ENCODE measurements at places on chromosomes 3 and 15.

DNA sequence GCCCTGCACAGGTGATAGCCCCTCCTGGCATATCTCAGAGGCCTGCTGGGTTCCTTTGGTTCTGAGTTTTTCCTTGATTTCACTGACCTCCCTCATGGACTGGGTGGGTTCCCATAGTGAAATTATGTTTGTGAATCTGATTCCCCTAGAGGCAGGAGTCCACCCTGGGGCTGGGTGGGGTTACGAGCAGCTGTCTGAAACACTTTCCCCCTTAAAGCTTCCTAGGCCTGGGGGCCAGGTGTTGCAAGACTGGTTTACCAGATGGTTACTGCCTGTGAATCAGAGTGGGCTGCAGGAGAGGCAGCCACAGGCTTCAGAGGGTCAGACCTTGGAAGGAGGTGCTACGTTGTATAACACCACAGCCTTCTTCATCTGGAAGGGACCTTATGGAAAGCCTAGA, 34.3 kb downstream of the IL20RB start:
- DNase-seq: no peak

DNA sequence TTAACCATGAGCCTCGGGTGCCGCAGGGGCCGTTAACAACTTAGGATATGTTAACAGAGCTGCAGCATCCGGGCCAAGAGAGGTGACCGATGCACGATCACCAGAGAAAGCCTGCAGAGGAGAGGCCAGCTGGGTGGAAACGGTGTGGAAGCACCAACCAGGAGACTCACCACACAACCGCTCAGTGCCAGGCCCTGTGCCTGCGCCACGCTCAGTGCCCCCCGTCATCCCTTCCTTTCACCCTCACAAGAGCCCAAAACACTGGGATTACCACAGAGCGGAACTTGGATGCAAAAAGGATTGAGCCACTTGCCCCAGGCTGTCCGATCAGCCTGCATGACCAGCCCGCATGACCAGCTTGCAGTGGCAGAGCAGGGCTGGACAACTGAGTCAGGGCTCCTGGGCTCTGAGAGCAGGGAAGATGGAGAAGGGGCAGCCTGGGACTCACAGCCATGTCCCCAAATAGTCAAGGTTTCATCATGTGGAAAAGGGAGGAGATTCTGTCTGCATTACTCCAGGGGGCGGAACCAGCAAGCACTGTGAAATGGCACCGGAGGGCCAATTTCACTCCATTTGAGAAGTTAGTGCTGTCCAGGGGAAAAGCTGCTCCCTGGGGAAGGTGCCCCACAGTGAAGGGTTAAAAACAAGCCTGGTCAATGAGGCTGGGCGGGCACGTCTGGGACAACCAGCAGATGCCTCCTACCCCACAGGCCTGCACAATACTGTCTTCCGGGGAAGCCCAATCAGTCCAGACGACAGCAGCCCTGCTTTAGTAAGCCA, 156.8 kb downstream of the ATP10A start:
- DNase-seq: no peak

DNA sequence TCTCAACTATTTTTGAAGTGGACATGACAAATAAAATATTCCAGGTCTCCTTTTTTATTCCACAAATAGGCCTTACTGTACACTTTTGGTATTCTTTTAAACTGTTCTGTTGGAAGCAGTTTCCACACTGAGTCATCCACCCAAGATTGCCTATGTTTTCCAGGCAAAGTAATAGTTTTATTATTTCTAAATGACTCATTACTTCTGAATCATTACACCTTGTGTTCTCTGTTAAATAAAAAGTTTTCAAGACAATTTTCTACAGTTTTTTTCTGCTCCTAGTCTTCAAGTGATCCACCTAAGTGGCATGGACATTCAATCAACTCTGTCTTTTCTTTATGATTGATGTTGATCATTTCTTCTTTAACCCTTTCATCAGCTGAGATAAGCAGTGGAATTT, 26.5 kb downstream of the PPP2R3A start:
- DNase-seq: no peak

GRCh38 chr3:188946351-188947240, 225.2 kb upstream of the TPRG1 start:
- DNase-seq: peak; percentile 92

DNA sequence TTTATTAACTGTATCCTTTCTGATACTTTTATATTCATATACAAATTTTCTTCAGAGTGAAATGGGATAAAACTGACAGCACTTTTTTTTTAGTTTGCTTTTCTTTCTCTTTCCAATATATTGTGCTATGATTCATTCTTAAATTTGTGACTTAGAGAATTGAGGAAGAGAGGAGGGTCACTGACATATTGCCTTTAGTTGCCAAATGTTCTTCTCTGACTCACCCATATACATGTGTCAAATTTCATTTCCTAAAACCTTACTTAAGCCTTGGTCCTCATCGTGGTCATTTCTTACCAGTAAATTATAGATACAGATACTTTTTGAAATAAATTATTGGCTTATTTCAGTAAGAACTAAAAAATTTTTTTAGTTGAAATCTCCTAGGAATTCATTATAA, 53.9 kb downstream of the CLASP2 start:
- no peak for DNase-seq

DNA sequence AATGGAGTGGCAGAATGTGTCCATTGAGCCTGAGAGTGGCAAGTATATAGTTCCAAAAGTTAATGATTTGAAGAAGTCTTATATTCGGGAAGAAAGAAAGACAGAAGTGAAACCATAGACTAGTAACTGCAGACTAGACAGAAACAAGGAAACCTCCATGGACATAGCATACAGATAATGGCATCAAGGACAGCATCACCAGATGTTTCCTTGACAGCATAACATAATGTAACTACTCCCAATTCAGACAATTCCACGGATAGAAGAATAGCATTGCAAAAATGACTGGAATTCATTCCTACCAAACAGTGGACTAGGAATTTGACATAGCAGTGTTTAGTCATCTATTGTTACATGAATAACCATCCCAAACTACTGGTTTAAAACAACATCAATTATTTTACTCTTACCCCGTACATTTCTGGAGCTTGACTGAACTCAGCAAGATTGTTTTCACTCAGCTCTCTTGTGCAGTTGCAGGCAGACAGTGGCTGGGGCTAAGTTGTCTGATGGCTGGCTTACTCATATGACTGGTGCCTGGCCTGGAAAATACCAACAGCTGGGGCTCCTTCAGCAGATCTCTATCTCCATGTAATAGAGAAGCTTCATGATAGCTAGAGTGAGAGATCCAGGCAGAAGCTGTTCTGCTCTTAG, 109.7 kb upstream of the GADL1 start:
- no peak for DNase-seq

GRCh38 chr3:126170073-126170777, 10.2 kb downstream of the ALDH1L1 start:
- DNase-seq: no peak

DNA sequence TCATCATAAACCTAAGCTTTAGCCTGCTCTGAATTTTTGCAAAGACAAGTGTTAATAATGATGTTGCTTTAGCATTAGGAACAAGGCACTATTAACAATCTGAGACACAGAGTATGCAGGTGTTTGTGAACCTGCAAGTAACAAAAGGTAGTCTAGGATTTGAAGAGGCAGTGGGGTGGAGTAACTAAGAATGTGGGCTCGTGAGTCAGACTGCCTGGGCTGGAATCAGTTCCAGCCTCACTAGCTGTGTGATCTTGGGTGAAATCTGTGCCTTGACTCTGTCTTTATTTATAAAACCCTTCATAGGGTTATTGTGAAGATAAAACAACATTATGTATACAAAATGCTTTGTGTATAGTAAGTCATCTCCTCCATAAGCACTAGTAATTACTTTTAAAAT, 610.6 kb upstream of the CFAP20DC start:
- no peak for DNase-seq

DNA sequence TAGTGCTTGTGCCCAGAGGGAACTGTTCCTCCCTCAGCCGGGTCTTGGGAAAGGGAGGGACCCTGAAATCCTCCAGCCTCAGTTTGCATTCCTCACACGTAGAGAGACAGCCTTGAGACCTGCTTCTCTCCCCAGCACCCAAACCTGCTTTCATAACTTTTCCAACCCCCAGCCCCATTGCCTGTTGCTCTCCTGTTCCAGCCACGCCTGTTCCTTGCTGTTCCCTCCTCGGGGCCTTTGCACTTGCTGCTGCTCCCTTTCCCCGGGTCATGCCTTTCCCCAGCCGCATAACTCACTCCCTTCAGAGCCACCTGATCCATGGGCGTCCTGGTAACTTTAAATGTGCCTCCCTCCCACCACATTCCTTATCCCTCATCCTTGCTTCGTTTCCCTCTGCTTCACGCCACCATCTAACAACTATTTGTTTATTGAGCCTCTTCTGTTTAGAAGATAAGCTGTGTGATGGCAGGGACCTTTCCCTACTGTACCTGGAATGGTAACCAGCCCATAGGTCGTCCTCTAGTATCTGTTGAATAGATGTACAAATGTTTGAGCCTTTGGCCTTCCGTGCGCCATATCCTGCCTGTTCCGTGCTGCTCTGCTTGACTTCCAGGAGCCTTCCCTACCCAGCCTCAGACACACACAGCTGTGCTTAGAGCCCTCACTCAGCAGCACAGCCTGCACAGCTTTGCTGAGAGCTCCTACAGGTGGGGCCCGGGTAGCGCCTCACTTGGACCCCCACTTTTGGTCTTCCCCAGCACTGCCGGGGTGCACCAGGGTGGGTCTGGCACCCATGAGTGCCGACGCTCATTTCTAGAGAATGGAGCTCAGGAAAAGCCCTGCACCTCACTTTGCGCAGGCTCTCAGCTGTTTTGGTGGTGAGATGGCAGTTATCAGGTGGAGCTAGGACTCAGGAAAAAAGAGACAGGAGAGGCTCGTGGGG, 60.2 kb downstream of the SCN5A start:
- DNase-seq: peak; percentile 61

- no peak for DNase-seq
Observed at GRCh38 chr3:12316253-12316652, 27.4 kb downstream of the PPARG start.

GRCh38 chr3:58962040-58962651, 87.7 kb downstream of the CFAP20DC start:
- no peak for DNase-seq

- DNase-seq: no peak
Observed at GRCh38 chr3:71316066-71316777, 267.3 kb downstream of the FOXP1 start.

- no peak for DNase-seq
Observed at GRCh38 chr15:22954326-22954725, 25.8 kb downstream of the CYFIP1 start.

- no peak for DNase-seq
Observed at GRCh38 chr3:5020242-5020722, 41.0 kb downstream of the BHLHE40 start.

DNA sequence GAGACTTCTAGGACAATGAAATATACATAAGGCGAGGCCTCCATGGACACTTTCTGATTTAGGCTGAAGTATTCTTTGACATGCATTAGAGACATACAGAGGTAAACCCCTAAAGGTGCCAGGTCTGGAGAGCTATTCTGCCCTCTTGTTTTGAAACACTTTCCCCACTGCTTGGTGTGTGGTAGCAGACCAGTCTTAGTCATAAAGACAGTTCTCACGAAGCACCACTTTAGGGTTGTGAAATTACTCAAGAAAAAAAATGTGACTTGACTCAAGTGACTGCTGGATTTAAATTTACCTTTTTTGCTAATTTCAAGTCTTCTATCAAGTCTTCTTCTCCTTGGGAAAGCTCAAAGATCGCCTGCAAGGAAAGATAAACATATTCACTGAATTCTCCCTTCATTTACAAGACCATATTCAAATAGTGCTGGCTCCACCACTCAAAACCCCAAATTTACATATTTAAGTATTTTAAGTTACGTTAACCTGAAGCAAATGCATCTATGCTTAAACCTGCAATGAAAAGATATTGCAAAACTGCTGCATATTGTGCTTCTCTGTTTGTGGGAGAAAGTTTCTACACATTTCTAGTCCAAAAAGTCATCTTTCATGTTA, 48.4 kb downstream of the ARHGEF3 start:
- DNase-seq: no peak

GRCh38 chr3:194270627-194271459, 80.3 kb downstream of the CPN2 start:
- DNase-seq: peak; percentile 92

DNA sequence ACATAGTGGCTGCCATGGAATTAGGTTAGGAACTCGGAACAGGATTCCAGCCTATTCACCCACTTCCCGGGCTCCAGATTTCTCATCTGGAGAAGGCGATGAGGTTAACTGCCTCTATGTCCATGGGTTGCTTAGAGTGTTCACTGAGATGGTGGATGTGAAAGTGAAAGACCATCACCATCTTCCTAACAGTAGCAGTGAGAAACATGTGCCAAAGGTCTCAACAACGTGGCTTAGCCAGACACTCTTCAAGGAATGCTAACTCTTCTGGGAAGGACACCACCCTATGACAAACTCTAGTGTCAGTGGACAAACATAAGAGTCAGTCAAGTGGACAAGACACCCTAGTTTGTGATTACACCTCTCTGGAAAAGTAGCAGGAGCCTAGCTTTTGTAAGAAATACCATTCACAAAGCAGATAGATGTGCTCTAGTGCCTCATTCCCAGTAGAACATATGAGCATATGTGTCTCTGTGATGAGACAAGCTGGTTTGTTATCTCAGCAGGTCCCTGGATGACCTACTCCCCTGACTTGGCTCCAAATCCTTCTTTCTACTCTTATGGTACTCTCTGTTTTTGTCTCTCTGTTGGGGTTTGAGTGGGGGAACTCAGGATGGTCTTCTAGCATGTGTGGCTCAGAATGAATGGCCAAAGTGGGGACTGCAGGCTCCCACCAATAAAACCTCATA, 210.2 kb upstream of the WNT5A start:
- DNase-seq: no peak

GRCh38 chr15:82969353-82969752, 16.7 kb upstream of the RAMAC start:
- no peak for DNase-seq

DNA sequence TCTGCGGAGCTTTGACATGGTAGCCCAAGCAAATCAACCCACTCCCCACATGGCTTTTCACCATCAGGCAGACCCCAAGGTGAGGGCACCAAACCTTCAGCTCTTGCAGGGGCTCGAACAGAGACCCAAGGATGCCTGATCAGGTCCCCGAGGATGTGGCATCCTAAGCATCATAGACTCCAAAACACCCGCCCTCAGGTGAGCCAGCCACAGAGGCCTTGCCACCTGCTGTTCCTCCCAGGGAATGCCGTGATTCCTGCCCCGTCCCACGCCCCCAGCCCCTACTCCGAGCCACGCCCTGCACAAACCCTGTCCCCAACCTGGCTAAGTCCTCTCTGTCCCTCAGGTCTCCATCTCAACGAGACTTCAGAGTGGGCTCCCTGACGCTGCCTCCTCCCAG, 34.7 kb upstream of the SLC41A3 start:
- DNase-seq: no peak

GRCh38 chr15:73851689-73852088, 21.7 kb upstream of the TBC1D21 start:
- DNase-seq: no peak

GRCh38 chr3:71463617-71464016, 119.9 kb downstream of the FOXP1 start:
- DNase-seq: no peak

GRCh38 chr3:50326182-50326541, 1.9 kb downstream of the TUSC2 start:
- no peak for DNase-seq

- no peak for DNase-seq
Observed at GRCh38 chr15:45023659-45024225, 747 bp downstream of the SORD start.

- DNase-seq: no peak
Observed at GRCh38 chr3:187084126-187084525, 55.2 kb downstream of the RPL39L start.
